ENCODE measurements at places on chromosomes 1 and 21.

DNA sequence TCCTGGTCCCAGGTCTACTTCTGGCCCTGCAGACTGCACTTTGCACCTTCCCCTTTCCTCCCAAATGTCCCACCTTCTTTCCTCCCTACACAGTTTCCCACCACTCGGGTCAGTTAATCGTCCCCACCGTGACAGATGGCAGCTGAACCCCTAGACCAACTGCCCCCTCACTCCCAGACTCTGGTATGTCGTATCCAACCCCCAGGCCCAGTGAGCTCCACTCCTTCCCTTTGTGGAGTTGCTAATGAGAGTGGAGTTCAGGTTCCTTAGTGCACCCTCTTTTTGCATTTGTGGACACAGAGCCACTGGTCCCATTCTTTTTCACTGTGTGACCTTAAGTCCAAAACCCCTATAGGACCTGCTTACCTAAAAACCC lies 1.8 kb downstream of the MAN1C1 start:
- DNase-seq, result no peak

- DNase-seq, result no peak
Measured at GRCh38 chr1:172818841-172819527, 160.1 kb downstream of the FASLG start.

- no peak for DNase-seq
Measured at GRCh38 chr21:29704719-29705118, 235.1 kb downstream of the GRIK1 start.

DNA sequence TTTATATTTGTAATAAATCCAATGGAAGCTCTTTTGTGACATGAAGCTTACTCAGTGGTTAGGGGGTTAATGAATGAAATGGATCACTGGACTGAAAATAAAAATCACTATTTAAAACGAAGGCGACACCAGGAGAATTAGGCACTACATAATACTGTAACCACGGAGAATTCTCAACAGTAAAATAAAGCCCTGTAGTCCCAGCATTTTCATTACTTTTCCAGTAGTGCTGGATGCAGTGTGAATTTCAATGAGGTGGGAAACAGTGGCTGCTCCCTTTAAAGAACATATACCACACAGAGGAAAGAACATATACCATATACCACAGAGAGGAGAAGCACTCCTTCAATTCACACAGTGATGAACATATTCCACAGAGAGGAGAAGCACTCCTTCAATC lies 275.0 kb downstream of the SMYD3 start:
- no peak for DNase-seq
